ENCODE measurements at places on chromosomes 6 and 20.
A peak's percentile ranks its signal among the peaks of the same experiment; 100 is the strongest.

DNA sequence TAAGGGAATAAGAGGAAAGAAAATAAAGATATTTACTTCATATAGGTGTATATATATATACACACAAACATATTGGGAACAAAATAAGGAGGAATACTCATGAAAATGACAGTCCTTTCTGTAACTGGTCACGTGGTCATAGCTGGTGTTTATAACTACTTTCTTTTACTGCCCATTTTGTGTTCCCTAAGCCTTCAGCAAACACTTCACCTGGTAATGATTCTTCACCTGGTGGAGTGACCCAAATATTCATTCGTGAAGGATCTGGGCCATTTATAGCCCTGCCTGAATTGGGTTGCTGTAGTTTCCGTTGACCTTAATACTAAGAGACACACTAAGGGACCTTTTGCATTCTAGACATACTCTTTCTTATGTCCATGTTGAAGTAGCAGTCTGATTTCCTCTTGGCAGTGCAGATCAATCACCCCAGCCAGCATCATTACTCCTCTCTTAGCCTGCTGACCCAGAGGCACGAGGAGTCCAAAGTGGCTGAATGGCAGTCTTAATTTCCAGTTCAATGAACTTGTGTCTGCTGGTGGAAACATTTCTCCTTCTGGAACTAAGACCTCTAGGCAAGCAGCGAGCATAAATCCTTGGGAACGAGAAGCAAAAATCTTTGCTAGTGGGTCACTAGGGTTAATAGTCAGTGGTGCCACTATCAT, 39.9 kb upstream of the IYD start:
- no peak for DNase-seq

DNA sequence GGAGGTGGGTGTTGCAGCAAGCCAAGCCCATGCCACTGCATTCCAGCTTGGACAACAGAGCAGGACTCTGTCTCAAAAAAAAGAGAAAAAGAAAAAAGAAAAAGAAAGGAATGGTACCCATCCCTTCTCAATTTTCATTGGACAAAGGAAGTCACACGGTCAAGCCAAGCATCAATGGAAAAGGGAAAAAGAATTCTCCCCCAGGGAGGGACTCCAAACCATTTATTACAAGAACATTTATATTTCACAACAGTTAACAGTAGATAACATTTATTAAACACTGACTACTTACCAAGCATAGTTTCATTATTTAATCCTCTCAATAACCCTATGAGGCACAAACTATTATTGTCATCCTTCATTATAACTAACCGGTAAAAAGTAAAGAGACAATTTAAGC, 6.6 kb upstream of the KIF13A start:
- DNase-seq = no peak

GRCh38 chr6:126268092-126268491, 71.8 kb upstream of the CENPW start:
- no peak for DNase-seq

GRCh38 chr20:4046311-4046924, 31.1 kb upstream of the RNF24 start:
- no peak for DNase-seq

DNA sequence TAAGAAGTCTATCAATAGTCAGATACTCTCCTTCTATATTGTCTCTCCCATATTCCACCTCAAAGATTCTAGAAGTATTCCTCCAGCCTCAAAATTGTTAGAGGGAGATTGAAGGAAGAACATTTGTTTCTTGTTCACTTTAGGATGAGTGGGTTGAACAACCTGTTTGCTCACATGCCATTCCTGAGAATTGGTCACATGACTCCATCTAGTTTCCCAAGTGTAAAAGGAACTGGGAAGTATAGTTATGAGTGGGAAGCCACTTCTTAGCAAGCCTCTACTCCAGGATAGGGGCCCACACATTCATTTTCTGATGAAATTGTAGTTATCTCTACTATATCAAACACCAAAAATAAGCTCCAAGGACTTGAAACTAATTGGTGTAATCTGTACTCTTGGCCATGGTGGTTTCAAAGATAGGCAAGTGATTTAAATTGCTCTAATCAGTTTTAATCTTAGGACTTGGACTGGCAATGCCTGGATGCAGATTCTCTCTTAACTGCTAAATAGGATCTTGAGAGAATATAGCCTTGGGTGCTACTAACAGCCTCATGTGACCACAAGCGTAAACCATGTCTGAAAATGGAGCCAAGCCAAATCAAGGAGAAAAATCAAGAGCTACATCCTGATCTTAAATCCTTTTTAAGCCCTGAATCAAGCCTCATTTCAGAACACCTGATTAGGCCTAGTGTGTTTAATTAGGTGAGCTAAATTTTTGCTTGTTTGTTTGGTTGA, 758.7 kb upstream of the MAN1A1 start:
- DNase-seq = peak; percentile 6

DNA sequence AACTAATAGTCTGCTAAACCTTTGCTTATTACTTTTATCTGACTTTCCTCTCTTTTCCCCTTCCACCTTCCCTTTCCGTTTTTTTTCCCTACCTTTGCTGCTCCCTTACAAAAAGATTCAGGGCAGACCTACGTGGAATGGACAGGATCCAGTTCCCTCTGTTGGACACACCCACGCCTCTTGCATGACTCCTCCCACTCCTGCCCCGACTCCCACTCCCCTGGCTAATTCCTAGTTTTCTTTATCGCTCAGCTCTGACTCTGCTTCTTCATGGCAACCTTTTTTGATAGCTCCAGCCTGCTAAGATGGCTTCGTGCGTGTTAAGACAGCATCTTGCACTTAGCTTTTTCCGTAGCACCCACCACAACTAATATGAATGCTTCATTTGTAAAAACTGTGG, 715.6 kb upstream of the NRSN1 start:
- DNase-seq = peak; percentile 2

GRCh38 chr6:159874435-159874834, 16.4 kb upstream of the MAS1 start:
- DNase-seq = no peak

GRCh38 chr6:1389369-1390132, at the start of gene FOXF2:
FOXF2 (plus strand) TSS chr6:1389576; CDS start chr6:1389948, 372 bp downstream.
- DNase-seq = peak; percentile 73
